CD4-positive, alpha-beta T cell treated with Interleukin-2 at 100 ng/mL for 4 hours (primary cell): ENCODE measurements at places on chromosomes 1 and 21.

- DNase-seq: no peak
Observed at GRCh38 chr1:20615946-20616846, 17.1 kb upstream of the PINK1 start.

DNA sequence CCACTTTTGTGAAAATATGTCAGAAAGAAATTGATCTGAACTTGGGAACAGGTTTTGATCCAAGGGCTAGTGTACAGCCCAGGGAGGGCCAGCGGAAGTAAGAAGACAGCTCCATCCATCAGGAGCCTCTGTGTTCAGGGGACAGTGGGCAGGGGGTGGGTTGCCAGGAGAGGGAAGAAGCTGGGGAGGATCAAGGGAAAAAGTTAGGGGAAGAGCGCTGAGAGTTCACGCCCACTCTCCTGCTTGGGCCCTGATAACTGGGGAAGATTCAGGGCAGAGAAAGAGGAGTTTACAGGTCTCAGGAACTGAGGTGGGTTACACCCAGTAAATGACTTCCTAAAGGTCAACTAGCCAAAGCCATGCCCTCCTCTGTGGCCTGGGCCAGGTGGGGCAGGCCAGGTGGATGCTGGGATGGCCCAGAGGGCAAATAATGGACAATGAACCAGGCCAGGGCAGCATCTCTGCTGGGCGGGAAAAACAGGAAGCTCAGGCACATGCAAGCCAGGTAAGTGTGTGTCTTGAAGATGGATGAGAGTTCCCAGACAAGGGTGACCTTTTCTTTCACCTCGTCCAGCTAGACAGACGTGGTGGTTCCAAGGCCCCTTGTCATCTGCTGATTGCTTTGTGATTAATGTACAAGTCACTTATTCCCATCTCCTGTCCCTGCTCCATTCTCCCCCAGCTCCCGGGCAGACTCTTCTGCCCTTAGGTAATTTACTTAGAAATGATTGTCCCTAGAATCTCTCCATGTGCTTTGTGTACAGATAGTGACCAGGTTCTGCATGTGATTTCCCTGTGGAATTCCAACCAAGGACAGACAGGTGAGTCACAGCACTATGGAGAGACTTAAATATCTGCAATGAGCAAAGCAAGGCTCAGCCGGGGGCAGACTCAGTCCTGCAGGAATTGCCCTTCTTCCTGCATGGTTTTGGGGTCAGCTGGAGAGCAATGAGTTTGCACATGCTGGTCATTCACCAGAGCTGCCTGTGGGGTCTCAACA, 57.0 kb downstream of the MDM4 start:
- DNase-seq: no peak

GRCh38 chr1:229058729-229059128, 212.2 kb upstream of the RAB4A start:
- no peak for DNase-seq

GRCh38 chr1:26784023-26784871, 3.5 kb upstream of the PIGV start:
- no peak for DNase-seq

DNA sequence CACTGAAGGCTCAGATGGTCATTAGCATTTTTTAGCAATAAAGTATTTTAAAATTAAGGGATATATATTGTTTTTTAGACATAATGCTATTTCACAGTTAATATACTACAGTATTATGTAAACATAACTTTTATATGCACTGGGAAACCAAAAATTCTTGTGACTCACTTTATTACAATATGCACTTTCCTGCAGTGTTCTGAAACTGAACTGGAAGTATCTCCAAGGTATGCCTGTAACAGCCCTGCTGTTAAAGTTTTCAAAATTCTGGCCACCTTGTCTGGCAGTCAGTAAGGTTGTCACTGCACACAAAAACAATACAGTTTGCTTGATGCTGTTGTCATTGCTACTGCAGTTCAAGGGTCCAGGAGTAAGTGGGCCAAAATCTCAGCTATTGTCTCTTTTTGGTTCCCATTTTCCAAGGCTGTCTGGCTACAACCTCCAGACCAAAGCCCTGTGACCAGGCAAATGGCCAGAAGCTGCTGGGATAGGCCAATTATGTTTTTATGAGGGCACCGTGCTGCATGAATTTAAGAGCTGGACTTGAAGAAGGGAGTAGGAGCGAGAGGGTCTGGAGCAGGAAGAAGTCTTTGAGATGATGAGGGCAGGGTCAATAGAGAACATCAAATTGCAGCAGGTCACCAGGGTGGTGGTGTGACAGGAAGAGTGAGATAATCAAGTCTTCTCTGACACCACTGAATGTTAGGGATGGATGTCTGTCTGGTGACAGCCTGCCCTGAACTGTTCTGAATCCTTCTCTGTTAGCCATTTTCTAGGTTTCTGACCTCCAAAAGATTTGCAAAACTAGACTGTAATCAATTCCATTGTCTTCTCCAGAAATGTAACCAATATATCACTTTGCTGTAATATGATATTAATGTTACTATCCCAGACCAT, 82.3 kb upstream of the CACHD1 start:
- no peak for DNase-seq
